ENCODE measurements at places on chromosomes 11 and 22.

DNA sequence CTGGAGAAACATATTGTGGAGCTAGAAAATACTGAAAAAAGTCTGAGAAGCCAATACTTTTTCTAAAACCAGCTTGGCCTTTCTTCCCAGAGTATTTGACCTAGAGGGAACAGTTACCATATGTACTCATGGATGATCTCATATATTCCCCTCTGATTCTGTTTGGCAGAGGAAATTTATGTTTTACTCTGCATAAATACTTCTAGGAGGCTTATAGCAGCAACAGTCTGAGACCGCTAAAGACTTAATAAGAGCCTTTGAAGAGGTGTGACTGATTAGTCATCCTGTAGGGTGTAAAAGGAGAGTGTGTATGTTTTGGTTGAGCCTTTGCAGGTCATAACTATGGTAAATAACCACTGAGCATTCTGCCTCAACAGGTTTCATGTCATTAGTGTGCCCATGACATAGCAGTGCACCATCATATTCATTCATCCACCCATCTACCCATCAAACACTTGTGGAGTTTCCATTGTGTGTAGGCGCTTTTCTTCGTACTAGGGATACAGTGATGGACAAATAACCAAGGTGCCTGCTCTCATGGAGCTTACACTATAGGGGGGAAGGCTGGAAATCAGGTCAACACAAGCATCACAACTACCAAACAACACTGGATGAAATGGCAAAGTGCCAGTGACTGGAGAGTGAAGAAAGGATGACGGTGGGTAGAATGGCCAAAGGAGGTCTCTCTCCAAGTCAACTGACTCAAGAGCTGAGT is 44.5 kb downstream of the TRAF6 start:
- H3K36me3 ChIP-seq = no peaks in the 10 kb centered on the region
- no peak overlapping the region for H3K4me3 ChIP-seq
- H3K4me1 ChIP-seq = 0 out of 2 replicates have a peak, but pooled peaks cover 1% of the 10 kb centered on the region
- H3K27ac ChIP-seq = no peak overlapping the region

GRCh38 chr11:122815900-122816299 is 22.4 kb upstream of the CRTAM start:
- no peak overlapping the region for H3K4me3 ChIP-seq
- H3K36me3 ChIP-seq = no peaks in the 10 kb centered on the region
- no peaks in the 10 kb centered on the region for H3K27me3 ChIP-seq
- DNase-seq = no peak
- H3K27ac ChIP-seq = no peak overlapping the region
- no peaks in the 10 kb centered on the region for H3K4me1 ChIP-seq

DNA sequence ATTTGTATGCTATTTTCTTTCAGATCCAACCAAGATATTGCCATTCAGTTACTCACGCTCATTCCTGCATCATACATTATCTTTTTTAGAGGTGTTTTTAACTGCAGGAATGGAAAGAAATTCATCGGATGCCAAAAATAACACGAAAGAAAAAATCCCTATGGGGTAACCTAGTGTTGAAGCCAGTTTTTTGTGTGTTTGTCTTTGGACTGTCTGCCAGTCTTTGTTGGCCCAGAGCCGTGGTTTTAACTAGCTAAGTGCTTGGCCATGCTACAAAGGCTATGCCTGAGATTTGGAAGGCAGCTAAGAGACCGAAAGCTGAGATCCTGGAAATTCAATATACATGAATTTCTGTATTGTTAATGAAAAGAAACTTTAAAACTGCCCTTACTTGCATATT is 309.8 kb upstream of the CNTN5 start:
- H3K4me1 ChIP-seq = no peaks in the 10 kb centered on the region
- no peaks in the 10 kb centered on the region for H3K36me3 ChIP-seq
- H3K27me3 ChIP-seq = no peaks in the 10 kb centered on the region
- H3K27ac ChIP-seq = no peak overlapping the region
- no peak overlapping the region for H3K4me3 ChIP-seq

DNA sequence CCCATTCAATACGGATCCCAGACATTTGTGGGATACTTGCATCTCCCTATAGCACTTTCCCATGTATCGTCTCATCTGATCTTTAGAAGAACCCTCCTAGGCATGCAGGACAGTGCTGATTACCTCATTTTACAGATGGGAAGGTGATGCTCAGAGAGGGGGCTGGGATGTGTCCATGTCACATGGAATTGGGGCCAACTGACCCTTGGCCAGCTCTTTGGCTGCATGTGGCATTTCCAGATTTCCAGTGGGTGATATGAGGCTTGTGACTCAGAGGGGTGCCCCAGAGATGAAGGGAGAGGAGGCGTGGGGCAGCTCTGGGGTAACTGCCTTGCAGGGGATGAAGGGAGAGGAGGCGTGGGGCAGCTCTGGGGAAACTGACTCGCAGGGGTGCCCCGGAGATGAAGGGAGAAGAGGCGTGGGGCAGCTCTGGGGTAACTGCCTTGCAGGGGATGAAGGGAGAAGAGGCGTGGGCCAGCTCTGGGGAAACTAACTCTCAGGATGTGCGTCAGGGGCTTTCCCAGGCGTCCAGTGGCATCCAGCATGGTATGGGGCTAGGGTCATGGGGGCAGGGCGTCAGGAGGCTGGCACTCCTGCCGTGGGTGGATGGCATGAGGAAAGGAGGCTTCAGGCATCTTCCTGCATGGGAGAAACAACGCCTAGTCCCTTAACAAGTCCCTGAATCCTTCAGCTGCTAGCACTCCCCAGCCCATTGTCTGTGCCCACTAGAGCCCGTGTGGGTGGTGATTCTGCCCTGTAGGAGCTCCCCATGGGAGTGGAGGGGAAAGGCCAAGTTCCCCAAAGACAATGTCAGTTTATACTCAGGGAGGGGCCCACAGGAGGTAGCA is 11.9 kb upstream of the CERK start:
- no peak overlapping the region for H3K4me3 ChIP-seq
- no peaks in the 10 kb centered on the region for H3K27me3 ChIP-seq
- no peak overlapping the region for H3K27ac ChIP-seq
- H3K36me3 ChIP-seq = no peaks in the 10 kb centered on the region
- no peak for DNase-seq
- H3K4me1 ChIP-seq = no peaks in the 10 kb centered on the region

GRCh38 chr22:49372111-49372529 is 455.6 kb downstream of the BRD1 start:
- H3K4me3 ChIP-seq = no peak overlapping the region
- no peaks in the 10 kb centered on the region for H3K36me3 ChIP-seq
- H3K27ac ChIP-seq = no peak overlapping the region
- DNase-seq = no peak
- H3K4me1 ChIP-seq = peaks cover 8% of the 10 kb centered on the region

DNA sequence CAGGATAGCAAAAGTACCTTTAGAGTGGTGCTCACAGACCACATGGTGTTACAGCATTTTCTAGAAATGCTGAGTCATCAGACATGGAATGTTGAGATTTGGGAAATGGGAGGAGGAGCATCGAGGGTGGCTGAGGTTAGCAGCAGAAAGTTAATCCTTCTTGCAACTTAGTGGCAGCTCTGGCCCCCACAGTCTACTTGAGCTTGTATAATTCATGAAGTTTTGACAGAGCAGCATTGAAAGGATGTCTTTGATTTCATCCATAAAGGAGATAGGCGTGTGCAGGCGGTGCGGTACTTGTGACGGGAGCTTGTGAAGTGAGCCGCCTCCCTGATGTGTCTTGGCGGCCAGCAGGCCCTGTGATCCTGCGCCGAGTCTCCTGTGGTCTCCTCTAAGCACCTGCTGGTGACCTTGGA is 330.5 kb downstream of the TBC1D22A start:
- H3K4me3 ChIP-seq = no peak overlapping the region
- no peak overlapping the region for H3K27ac ChIP-seq
- H3K27me3 ChIP-seq = no peaks in the 10 kb centered on the region
- no peaks in the 10 kb centered on the region for H3K4me1 ChIP-seq

- H3K27me3 ChIP-seq = no peaks in the 10 kb centered on the region
- no peak overlapping the region for H3K4me3 ChIP-seq
- H3K36me3 ChIP-seq = peaks cover 22% of the 10 kb centered on the region
- H3K4me1 ChIP-seq = no peaks in the 10 kb centered on the region
- DNase-seq = no peak
Measured at GRCh38 chr22:19503869-19504268, 20.3 kb downstream of the CLDN5 start.

GRCh38 chr22:26748845-26749244 is 91.5 kb downstream of the MIAT start:
- no peak overlapping the region for H3K27ac ChIP-seq
- DNase-seq = no peak
- no peaks in the 10 kb centered on the region for H3K27me3 ChIP-seq
- peaks cover 36% of the 10 kb centered on the region for H3K4me1 ChIP-seq
- no peak overlapping the region for H3K4me3 ChIP-seq

- no peaks in the 10 kb centered on the region for H3K27me3 ChIP-seq
- H3K4me1 ChIP-seq = no peaks in the 10 kb centered on the region
- no peak overlapping the region for H3K27ac ChIP-seq
- H3K36me3 ChIP-seq = no peaks in the 10 kb centered on the region
- no peak for DNase-seq
Measured at GRCh38 chr11:112274007-112274783, 13.5 kb upstream of the PLET1 start.

DNA sequence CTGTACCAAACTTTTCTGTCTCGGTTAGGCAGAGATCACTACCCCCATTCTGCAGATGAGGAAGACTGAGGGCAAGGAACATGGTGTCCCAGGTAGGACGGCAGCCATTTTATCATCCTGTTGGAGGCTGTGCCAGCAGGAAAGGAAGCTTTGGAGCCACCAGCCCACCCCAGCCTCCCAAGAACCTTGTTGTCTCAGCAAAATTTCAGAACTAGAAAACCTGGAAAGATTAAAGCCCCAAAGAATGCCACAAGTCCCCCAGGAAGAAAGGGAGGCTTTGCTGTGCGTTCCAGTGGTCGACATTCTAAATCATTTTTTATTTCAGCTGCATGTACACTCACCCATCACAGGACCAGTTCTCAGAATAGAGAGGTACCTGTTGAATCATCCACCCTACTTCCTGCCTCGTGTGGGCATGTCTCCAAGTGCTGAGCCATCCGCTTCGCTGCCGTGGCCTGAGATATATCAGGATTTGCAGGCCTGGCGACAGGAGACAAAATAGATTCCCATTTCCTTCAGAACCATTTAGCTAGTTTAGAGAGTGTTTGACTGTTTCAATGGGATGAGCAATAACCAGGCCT is 13.0 kb upstream of the EIF3D start:
- no peaks in the 10 kb centered on the region for H3K36me3 ChIP-seq
- no peak overlapping the region for H3K27ac ChIP-seq
- no peaks in the 10 kb centered on the region for H3K27me3 ChIP-seq
- H3K4me1 ChIP-seq = no peaks in the 10 kb centered on the region

GRCh38 chr11:80872116-80872728 is 1431.4 kb upstream of the TENM4 start:
- no peaks in the 10 kb centered on the region for H3K27me3 ChIP-seq
- H3K4me1 ChIP-seq = no peaks in the 10 kb centered on the region
- H3K36me3 ChIP-seq = no peaks in the 10 kb centered on the region
- no peak overlapping the region for H3K27ac ChIP-seq

DNA sequence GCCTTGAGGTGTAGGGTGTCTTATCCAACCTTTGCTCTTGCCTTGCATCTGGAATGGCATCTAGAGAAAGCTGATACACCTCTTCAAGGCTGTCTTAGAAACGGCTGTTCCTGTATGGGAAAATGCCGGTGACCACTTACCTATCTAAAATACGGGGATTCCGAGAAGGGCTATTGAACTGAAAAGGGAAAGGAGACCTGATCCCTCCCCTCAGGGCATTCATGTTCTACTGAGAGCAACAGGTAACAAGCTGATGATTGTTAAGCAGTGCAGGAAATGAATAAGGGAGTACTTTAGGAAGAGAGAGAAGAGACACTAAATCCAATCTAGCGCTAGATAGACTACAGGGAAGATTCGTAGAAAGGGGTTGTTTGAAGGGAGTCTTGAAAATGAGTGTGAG is 1388.1 kb downstream of the FAM181B start:
- H3K27me3 ChIP-seq = no peaks in the 10 kb centered on the region
- H3K27ac ChIP-seq = no peak overlapping the region
- no peak overlapping the region for H3K4me3 ChIP-seq
- no peaks in the 10 kb centered on the region for H3K4me1 ChIP-seq

GRCh38 chr22:19962909-19963806 is 21.5 kb upstream of the TXNRD2 start:
- H3K4me1 ChIP-seq = no peaks in the 10 kb centered on the region
- no peak overlapping the region for H3K4me3 ChIP-seq
- H3K27me3 ChIP-seq = no peaks in the 10 kb centered on the region
- DNase-seq = no peak
- H3K36me3 ChIP-seq = no peaks in the 10 kb centered on the region

GRCh38 chr11:118889797-118890196 is 6.1 kb downstream of the CXCR5 start:
- no peaks in the 10 kb centered on the region for H3K27me3 ChIP-seq
- no peaks in the 10 kb centered on the region for H3K36me3 ChIP-seq
- H3K4me1 ChIP-seq = no peaks in the 10 kb centered on the region

DNA sequence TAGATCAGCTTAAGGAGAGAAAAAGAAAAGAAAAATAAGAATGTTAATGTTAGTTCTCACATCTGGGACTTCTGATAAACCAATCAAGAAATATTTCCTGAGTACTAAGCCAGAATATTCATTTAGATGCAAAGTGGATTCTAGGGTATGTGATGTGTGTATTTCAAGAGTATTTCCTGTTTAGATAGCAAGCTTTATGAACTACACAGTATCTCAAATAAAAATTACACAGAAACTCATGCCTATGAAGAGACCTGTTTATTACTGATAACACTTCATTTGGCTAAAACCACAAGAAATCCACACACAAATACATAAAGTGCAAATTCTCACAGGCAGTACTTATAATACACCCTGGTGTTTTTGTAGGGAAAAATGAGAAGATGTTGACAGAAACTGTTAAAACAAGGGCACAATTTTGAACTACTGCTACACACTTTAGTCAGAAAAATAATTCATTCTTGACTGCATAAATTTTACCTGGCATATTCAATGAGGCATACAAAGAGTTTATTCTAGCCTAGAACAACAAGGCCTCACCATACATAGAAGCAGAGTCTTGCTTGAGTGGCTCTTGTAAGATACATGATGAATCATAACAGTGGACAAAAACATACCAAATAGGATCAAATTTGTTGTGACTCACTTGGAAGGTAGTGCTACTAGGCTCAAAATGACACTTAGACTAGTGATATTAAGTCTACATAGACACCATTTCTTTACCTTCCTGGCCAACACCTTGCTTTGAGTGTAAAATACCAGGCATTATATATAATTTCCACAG is 18.8 kb upstream of the P4HA3 start:
- H3K27me3 ChIP-seq = no peaks in the 10 kb centered on the region
- H3K36me3 ChIP-seq = no peaks in the 10 kb centered on the region
- H3K27ac ChIP-seq = no peak overlapping the region
- DNase-seq = no peak

All from H1 (cell line).